ENCODE measurements at places on chromosomes 5 and 9. TPM values are rescaled to one million over a fixed set of nuclear protein-coding genes. Genes with fewer than 3 reads are reported as not detected.

FCN2 gene
- 3.6 TPM for total RNA-seq

ASTN2 gene
- 11.5 TPM for total RNA-seq

LIFR gene
- total RNA-seq, result 90.1 TPM

SVEP1 gene
- 19.3 TPM for total RNA-seq

ECM2 gene
- 7.6 TPM for total RNA-seq

SELENOP gene
- 305 TPM for total RNA-seq

ANKRD55 gene
- total RNA-seq, result 1.2 TPM

MXD3 gene
- total RNA-seq, result 6.6 TPM

PCDHGA4 gene
- 3.9 TPM for total RNA-seq

DNA sequence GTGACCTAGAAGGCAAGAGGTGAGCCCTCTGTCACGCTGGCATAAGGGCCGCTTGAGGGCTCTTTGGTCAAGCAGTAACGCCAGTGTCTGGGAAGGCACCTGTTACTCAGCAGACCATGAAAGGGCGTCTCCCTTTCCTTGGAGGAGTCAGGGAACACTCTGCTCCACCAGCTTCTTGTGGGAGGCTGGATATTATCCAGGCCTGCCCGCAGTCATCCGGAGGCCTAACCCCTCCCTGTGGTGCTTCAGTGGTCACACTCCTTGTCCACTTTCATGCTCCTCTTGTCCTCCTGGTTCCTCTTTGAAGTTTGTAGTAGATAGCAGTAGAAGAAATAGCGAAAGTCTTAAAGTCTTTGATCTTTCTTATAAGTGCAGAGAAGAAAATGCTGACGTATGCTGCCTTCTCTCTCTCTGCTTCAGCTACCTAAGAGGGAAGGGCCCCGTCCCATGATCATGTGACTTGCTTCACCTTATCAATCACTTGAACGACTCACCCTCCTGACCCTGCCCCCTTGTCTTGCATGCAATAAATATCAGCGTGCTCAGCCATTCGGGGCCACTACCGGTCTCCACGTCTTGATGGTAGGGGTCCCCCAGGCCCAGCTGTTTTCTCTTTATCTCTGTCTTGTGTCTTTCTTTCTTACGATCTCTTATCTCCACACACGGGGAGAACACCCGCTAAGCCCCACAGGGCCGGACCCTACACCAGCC is 16.7 kb upstream of the SCGB3A1 start:
- peak; percentile 67 for DNase-seq

DNA sequence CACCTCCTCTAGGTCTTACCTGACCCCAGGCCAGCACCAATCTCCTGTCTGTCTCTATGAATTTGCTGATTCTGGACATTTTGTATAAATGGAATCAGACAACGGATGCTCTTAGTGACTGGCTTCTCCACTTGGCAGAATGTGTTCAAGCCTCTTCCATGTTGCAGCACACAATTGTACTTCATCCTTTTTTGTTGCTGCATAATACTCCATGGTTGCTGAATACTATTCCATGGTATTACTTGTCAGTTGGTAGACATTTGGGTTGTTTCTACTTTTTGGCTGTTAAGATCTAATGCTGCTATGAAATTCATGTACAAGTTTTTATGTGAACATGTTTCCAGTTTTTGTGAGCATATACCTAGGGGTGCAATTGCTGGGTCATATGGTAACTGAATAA is 34.3 kb upstream of the FCN1 start:
- DNase-seq, result no peak

- DNase-seq, result no peak
These were observed 693.1 kb upstream of the DMAC1 start for GRCh38 chr9:8492679-8493078.

GRCh38 chr5:66805514-66806430 is 209.6 kb downstream of the MAST4 start:
- no peak for DNase-seq

DNA sequence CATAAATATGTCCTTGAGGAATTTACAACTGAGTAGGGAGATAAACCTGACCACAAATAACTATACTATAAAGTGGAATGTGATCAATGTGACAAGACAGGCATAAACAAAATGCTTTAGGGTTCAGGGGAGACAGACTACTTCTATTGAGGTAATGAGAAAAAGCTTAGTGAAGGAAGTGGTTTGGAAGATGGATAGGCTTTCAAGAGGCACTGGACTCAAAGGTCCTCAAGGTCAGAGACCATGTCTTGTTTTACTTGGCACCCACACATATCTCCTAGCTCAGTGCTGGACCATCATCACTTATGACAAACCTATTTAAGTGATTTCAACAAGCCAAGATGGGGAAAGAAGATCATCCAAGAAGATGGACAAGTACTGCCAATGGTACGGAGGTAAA is 257.8 kb downstream of the BNC2 start:
- DNase-seq, result no peak

- no peak for DNase-seq
These were observed 157.5 kb downstream of the TRIM32 start for GRCh38 chr9:116844621-116845020.

- DNase-seq, result no peak
These were observed 16.0 kb downstream of the TERT start for GRCh38 chr5:1278656-1279442.

DNA sequence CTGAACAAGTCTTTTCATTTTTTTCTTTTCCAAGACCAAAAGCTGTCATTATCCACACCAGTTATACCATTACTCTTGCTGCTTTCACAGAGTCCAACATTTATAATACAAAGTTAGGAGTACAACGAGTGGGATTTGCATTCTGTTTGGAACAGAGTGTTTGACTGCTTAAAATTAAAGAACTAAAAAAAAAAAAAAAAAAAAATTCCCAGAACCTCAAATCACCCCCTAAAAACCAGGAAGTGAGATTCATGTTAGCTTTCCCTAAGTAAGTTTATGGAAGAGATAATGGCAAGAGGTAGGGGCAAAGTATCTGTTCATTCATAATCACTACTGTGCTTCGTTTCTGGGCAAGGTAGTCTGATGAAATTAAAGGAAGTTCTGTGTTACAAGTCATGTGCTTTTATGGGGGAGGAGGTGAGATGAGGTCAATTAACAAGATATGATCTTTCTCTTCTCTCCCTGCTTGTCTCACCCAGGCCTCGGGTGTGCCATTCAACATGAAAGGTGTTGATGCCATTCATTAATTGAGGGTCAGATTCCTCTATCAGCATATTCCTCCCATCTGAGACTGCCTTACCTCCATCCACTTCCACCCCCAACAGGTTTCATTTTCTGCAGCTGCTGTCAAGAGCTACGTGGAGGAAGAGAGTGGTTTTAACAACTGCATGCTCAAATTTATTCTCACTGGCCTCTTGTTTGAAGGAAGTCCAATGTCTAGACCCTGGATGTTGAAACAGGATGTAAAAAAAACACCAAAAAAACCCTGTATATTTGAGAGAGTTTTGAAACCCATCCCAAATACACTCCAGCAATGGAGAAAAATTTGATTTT is 58.1 kb downstream of the MARCHF3 start:
- no peak for DNase-seq

DNA sequence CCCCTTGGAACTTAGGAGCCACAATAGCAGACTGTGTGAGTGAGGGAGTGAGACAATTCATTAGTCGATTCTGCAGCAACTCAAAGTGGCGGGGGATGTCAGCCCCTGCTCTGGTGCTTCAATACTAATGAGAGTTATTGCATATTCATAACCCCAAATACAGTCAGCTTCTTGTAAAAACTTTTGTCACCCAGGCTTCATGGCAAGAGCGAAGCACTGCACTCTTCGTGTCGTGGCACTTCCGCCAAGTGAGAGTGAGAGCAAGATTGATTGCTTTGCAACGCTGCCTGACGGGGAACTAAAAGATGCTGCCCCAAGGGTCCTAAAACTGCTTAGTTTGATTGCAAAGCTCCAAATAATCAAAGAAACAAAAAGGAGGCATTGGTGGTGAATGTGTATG is 150.9 kb downstream of the NR2F1-AS1 start:
- no peak for DNase-seq

DNA sequence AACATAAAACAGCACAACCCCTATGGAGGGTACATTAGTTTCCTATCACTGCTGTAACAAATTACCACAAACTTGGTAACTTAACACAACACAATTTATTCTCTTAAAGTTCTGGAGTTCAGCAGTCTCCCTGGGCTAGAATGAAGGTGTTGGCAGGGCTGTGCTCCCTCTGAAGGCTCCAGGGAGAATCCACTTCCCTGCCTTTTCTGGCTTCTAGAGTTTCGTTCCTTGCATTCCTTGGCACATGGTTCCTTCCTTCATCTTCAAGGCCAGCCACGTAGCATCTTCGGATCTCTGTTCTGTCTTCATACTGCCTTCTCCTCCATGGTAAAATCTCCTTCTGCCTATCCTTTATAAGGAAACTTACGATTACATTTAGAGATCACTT is 25.0 kb upstream of the GSN start:
- no peak for DNase-seq

DNA sequence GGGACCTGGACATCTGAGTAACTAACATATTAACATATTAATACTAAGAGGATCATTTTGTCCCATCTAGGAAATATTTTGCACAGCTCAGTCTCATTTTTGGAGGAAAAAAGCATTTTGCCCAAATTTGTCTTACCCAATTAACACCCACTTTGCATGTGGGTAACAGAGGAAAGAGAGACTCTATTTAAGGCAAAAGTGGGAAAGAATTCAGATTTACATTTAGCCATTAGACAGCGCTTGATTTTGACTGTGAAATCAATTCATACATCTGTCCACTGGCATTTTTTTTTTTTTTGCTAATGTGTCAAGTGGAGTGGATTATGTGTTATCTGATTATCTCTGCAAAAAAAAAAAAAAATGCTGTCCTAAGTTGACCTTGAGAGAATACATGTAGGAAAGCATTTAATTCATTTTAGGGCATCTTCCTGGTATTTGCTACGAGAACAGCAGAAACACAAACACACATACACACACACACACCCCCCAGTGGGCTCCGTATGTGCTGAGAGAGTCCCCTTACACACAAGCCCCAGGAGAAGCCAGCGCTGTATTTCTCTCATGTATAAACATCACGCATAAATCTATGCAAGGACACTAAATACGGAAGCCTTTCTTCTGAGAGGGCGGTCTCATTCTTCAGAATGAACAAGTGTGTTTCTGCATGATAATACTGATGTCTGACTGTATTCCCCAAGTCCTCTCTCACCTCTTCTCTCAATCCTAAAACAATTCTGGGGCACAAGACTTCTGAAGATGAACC is 202.0 kb upstream of the KLF9 start:
- DNase-seq, result no peak

GRCh38 chr9:126398403-126399058 is 71.9 kb downstream of the MVB12B start:
- peak; percentile 82 for DNase-seq

- peak; percentile 46 for DNase-seq
These were observed 132.4 kb upstream of the EPB41L4A start for GRCh38 chr5:112551419-112552032.

DNA sequence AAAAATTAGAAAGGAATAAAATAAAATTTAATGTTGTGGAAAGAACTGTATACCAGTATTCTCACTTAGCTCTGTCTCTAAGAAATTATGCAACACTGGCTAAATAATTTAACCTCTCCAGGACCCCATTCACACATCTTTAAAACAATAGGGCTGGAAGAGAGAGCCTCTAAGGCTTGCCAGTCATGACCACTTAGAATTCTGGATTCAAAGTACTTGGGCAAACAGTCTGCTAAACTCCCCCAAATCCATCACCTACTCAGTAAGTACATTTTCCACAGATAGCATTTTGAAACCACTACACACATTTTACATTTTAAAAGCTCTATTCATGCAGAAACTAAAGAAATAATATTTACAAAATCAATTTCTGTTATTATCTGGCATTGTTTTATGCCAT is 291.7 kb downstream of the TMEM167A start:
- no peak for DNase-seq

- DNase-seq, result no peak
These were observed 91.8 kb upstream of the ACO1 start for GRCh38 chr9:32292611-32293010.

- no peak for DNase-seq
These were observed 1262.6 kb downstream of the EFNA5 start for GRCh38 chr5:106408141-106408540.

- no peak for DNase-seq
These were observed 29.5 kb downstream of the TTC39B start for GRCh38 chr9:15277400-15278090.

DNA sequence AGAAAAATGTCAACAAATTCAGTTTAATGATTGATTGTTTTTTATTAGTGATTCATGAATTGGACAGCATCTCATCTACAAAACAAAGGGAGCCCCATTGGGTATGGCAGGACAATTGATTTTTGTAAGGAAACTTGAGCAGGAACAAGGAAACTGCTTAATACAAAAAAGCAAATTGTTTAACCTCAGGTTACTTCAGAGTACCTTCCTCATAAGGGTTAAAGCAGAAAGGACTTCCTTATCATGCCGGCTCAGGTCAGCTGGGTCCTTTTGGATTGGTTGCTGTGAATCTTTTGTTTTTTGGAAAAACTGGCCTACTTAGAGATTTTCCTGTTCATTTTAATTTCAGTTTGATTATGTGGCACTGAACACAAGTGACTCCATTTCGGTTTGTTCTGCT is 211.8 kb downstream of the ARRDC3 start:
- DNase-seq, result no peak

- DNase-seq, result no peak
These were observed 178.3 kb downstream of the HSPA4 start for GRCh38 chr5:133229931-133230664.

DNA sequence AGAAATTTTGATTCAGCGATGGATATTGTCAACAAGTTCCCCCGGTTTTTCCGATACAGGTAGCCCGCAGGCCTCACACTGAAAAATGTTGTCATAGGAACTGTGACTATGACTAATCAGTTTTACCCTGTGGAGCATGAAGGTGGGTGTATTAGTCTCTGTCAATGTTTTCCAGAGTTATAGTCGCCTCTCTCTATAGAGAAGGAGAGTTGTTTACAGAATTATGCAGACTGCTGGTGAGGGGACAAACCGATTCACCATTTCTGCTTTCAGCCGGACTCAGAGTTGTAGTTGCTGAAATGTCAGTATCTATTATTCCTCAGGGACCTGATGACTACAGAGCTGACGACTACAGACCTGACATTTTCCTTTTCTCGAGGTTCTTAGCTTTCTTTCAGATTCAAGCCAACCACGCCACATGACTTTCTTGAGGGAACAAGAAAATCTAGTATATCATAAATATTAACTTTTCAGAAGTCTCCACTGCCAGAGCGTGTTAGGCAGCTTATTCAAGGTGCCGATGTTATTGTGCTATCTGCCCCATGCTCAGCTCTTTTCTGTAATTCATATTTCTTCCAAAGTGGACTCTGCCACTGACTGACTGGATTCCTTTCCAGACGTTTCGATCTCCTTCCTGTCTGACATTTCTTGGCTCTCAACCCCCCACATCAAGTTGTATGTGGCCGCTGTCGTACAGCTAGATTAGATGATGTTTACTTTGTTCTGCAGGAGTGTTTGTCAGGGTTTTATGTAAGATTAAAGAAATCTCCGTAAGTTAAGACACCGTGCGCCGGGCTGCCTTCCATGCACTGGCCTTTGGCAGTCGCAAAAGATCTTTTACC is 178.1 kb downstream of the FGF1 start:
- DNase-seq, result peak; percentile 41

GRCh38 chr5:108233617-108234155 is 148.2 kb downstream of the FBXL17 start:
- DNase-seq, result no peak
